Femur (tissue), 1 donor: ENCODE measurements at places on chromosomes 6 and 20.

- DNase-seq = no peak
Observed at GRCh38 chr20:8862092-8862491, 206.8 kb upstream of the PLCB4 start.

- DNase-seq = no peak
Observed at GRCh38 chr6:141552463-141552862, 580.3 kb upstream of the GJE1 start.

- no peak for DNase-seq
Observed at GRCh38 chr6:906920-907319, 214.0 kb upstream of the EXOC2 start.

DNA sequence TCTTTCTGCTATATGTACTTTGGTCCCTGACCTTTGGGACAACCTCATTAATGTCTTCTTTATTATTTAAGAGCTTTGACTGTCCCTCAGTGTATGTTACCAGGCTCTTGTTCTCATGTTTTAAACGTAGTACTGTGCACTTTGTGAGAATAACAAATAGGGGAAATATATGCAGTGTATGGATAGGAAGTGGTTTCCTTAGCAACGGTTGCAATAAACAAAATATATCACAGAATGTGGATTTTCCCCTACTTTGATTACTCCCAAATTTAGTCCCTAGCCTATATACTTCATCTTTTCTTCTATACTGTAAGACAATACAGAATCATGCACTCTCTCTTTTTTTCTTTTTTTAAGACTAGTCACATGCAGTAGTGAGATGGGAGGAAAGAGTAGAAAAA, 123.8 kb upstream of the AKIRIN2 start:
- no peak for DNase-seq

GRCh38 chr6:18632670-18633410, 245.7 kb downstream of the RNF144B start:
- DNase-seq = no peak

GRCh38 chr20:25360631-25361286, 29.9 kb downstream of the ABHD12 start:
- DNase-seq = peak; percentile 28

GRCh38 chr20:7770578-7770977, 169.7 kb downstream of the HAO1 start:
- no peak for DNase-seq

DNA sequence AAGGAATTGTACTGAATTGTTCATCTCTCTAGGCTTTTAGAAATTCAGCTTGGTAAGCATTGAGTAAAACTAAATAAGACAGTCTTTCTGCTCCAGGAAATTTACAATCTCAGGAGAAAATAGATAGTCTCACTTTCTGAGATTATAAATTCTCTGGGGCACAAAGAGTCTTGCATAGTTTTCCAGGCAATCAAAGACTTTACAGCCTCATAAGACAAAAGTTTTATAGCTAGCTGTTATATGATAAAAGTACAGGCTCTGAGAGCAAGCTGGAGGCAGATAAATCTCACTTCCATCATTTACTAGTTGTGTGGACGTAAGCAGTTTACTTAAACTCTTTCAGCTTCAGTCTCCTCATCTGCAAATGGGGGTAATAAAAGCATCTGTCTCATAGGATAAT, 11.4 kb downstream of the FRK start:
- no peak for DNase-seq

DNA sequence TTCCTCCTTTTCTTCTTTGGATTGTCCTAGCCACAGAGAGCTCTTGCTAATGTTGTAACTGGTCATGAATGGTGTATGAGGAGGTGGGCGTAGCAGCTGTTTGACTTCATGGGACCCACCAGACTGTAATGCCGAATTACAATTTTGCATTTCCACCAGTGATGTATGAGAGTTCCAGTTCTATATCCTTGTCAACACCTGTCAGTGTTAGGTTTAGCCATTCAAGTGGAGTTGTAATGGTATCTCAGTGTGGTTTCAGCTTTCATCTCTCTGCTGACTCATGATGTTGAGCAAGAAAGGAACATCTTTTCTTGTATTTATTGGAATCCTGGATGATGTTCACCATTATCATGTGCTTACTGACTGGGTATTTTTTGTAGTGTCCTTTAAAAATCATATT, 5.1 kb downstream of the IGF2R start:
- no peak for DNase-seq
